ENCODE measurements at places on chromosomes 3 and 15.

DNA sequence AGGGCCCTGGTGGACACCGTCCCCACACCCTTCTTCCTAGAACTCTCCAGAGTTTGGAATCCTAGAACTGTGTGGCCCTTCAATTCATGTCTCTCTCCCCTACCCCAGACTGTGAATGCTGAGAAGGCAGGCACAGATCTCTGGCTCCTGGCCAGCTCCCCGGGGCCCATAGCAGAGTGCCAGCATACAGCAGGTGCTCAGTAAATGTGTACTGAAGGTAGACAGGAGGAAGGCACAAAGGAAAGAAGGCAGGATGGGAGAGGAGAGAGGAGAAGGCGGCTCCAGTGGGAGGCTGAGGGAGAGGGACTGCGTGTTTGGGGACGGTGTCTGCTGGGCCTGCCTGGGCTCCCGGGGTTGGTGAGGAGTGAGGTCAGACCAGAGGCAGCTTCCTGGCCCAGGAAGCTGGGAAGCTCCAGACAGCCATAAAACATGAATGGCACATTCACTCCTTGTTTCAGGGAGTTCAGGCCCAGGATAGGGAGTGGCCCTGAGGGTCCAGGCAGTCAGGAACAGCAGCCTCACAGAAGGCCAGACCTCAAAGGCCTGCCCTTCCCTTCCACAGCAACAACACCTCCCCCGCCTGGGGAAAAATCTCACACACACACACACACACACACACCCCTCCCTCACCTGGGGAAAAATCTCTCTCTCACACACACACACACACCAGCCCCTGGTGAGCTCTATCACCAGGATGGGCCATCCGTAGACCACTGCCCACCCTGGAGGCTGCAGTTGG lies 137.1 kb upstream of the PRR20G start:
- no peak for DNase-seq

DNA sequence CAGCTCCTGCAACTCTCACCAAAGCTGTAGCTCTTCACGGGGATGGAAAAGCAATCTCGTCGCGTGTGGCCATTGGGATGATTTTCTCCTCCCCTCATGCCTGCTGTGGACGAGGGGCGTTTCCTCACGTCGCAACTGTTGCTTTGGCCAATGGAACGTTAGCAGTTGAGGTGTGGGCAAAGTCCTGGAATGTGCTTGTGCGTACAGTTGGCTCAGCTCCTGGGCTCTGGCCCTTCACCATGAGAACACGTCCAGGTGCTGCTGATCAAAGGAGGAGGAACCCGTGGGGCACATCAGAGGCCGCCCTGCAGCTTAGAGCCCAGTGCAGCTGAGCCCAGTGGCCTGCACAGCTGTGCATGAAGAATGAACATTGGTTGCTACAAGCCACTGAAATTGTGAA lies 186.1 kb downstream of the TJP1 start:
- DNase-seq: no peak

GRCh38 chr15:80076321-80077318 lies 17.1 kb downstream of the ZFAND6 start:
- no peak for DNase-seq

DNA sequence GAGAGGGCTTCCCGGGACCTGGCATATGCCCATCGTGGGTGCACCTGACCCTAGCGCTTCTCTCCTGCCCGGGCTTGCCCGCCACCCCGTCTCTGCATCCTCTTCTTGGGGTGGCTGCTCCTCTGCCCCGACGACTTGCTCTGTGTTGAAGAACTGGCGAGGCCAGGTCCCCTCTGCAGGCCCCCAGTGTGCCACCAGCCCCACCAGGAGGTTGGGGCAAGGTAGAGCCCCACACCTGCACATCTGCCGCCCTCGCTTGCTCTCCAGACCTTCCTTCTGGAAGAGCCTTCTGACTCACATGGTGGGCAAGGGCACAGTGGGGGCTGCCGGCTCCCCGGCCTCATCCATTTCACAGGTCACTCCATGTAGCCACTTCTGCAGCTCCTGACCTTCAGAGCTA lies 84.3 kb downstream of the FBLN2 start:
- no peak for DNase-seq

- DNase-seq: no peak
These were observed 202.3 kb upstream of the LPP start for GRCh38 chr3:187951452-187952190.

GRCh38 chr3:19775765-19776164 lies 158.3 kb downstream of the EFHB start:
- DNase-seq: no peak

DNA sequence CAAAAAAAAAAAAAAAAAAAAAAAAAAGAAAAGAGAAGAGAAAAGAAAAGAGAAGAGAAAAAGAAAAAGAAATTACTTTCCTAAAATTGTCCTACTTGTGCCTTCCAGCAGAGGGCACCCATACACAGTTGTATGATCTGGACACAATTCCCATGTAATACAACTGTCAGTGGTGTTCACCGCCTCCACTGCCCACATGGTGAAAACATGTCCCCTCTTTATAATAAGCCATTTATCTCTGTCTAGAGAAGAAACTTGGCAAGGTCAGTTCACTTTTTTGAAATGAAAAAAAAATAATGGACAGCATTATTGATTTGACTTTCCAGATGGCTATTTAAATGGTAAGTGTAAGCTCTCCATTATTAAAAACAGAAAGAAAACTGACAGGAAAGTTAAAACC lies 459.4 kb downstream of the GBE1 start:
- peak; percentile 9 for DNase-seq

DNA sequence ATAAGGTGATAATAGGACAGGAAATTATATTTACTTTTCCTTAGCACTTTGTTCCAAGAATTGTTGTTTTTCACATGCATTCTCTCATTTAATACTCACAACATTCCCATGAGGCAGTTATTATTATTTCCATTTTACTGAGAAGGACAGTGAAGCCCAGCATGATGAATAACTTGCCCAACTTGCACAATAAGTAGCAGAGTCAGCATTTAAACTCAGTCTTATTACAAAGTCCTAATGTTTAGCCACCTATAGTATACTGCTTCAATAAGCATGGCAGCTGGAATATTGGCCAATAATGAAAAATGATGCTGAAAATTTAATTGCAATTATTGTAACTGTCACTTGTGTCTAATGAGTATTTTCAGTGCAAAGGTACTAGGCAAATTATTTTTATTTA lies 45.7 kb downstream of the SYNPR start:
- no peak for DNase-seq

DNA sequence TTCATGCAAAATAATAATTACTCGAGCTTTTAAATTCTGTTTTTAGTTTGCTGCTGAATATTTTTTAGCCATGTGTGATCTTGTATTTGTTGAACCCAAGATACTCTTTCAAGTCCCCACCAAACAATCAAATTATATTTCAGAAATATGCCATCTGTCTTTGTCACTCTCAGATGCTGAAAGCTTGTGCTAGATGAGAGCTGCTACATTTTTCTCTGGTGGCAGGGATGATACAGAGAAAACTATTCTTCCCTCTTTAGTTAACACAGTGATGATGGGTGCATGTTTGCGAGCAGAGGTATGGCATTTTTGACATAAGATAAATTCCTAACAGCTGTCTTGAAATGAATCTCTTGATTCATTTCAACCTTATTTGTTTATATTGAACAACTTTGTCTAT lies 100.6 kb upstream of the NPHP3 start:
- no peak for DNase-seq

DNA sequence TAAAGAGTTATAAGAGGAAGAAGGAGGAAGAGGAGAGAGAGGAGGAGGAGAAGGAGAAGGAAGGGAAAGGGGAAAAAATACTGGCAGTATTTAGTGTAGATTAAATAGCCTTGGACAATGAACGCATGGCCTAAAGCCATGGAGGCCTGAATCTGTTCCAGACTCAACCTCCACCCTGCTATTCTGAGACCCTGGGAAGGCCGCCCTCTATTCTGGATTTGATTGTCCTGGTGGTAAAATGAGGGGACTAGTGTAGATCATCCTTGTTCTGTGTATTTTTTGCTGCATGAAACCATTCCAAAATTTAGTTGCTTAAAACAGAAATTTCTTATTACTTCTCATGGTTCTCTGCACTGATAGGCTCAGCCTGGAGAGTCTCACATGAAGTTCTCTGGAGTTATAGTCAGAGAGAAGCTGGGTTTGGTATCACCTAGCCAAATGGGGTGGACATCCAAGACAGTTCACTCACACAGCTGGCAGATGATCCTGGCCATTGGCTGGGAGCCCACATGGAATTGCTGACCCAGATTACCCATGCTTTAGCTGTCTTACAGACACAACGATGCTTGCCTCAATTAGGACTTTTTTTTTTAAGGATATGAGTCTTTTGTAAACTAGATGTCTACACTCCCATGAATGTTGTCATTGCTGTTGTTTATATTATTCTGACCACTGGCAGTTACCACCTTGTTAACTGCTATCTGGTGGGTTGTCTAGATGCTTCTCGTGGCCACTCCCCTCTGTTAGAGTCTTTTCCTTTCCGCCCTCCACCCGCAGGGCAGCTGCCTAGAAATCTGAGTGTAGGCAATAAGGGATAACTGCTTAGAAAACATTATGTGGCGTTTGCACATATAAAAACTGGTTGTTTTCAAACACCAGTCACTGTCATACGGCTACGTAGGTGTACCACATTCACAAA lies 149.9 kb downstream of the SST start:
- DNase-seq: no peak
